ENCODE measurements at places on chromosomes 5 and 9. TPM values are rescaled to one million over a fixed set of nuclear protein-coding genes. Genes with fewer than 3 reads are reported as not detected.

- no peak for DNase-seq
These were observed 339.7 kb downstream of the ADAMTS6 start for GRCh38 chr5:65142016-65142415.

GRCh38 chr5:146620031-146620668 is 104.2 kb upstream of the GPR151 start:
- DNase-seq = no peak

GRCh38 chr5:120306303-120306702 is 157.8 kb upstream of the PRR16 start:
- no peak for DNase-seq

The HTR4 gene
- total RNA-seq = not detected

DNA sequence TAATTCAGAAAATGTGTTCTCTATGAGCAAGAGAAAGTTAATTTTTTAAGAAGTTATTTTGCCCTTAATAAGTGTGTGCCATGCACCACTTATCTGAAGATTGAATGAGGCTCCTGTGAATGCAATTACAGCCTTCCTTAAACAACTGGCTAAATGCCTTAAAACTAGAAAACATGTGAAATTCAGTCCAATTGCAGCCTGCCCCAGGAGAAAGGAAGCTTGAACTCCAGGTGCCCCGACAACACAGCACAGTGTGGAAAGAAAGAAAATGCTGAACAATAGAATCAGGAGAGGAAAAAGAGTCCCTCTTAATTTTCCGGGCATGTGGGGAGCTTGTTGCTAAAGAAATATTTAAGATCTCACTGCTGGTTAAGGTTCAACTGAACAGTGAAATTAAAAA is 8.8 kb downstream of the LHFPL2 start:
- no peak for DNase-seq

- no peak for DNase-seq
These were observed 69.7 kb downstream of the CFAP77 start for GRCh38 chr9:132479733-132480132.

The AJM1 gene
- total RNA-seq = 0.72 TPM

The SCGB3A2 gene
- not detected for total RNA-seq

DNA sequence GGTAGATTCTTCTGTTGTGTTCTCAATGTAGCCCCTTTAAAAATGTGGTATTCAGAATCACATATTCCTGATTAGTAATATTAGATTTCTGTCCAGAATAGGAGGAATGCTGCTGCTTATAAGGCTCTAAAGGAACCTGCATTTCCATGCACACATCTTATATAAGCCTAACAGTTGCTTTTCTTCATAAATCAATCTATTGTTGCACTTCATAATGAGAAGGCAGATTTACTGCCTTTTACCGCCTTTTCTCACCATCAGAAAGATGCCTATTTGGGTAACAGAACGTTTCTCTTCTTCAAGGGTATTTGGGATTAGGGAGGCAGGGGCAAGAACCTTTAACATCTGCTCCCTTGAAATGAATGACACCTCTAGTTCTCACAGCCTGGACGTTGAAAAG is 243.4 kb downstream of the MLLT3 start:
- DNase-seq = no peak

- DNase-seq = no peak
These were observed 233.1 kb downstream of the GADD45G start for GRCh38 chr9:89837934-89838310.

The FOXD1 gene
- 11.2 TPM for total RNA-seq

The ATP10B gene
- 0.98 TPM for total RNA-seq

The JAKMIP2 gene
- total RNA-seq = not detected

- no peak for DNase-seq
These were observed 188.9 kb downstream of the TENT4A start for GRCh38 chr5:6902094-6902493.

The ZNF483 gene
- total RNA-seq = 0.98 TPM

GRCh38 chr5:61813361-61813760 is 481.3 kb downstream of the ZSWIM6 start:
- DNase-seq = no peak

- no peak for DNase-seq
These were observed 37.8 kb downstream of the NEURL1B start for GRCh38 chr5:172678902-172679301.

All from RPMI7951 (cell line).